ENCODE measurements at places on chromosomes 11 and 22.

DNA sequence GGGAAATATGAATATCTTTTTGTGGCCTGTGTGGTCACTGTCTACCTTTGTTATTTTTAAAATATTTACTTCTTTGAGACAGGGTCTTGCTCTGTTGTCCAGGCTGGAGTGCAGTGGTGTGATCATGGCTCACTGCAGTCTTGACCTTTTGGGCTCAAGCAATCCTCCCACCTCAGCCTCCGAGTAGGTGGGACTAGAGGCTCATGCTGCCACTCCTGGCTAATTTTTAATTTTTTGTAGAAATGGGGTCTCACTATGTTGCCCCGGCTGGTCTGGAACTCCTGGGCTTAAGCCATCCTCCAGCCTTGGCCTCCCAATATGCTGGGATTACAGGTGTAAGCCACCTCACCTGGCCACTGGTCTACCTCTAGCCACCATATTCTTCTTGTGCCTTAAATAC is 3.5 kb upstream of the EIF3D start:
- no peak for DNase-seq

- DNase-seq, result no peak
These were observed 39.1 kb downstream of the TCIRG1 start for GRCh38 chr11:68077617-68078582.

DNA sequence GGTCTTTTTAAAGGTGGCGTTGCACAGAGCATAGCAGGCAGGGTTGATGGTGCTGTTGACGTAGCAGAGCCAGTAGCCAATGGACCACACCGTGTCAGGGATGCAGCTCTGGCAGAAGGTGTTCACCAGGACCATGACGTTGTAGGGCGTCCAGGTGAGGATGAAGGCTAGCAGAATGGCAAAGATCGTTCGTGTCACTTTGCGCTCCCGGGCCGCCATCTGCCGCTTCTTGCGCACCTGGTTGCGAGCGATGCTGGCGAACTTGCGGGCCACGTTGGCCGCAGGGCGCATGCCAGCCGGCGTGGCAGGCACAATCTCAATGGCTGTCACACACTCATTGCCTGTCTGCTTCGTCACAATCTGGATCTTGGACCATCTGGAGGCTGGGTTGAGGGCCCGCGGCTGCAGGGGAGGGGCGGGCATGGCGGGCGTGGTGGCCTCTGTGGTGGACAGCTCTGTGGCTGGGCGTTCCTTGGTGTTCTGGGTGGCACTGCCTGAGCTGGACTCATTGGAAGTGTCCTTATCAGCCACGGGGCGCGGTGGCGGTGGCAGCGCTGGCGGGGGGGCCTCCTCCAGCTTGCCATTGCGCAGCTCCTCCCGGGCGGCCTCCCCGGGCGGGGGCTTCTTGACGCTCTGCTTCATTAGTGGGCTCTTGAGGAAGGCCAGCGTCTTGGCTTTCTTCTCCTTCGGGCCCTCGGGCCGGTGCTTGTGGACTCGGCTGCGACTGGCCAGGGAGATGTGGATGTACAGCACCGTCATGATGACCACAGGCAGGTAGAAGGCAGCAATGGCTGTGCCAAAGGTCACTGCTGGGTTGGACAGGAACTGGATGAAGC is 3.9 kb downstream of the MDK start:
- DNase-seq, result no peak

DNA sequence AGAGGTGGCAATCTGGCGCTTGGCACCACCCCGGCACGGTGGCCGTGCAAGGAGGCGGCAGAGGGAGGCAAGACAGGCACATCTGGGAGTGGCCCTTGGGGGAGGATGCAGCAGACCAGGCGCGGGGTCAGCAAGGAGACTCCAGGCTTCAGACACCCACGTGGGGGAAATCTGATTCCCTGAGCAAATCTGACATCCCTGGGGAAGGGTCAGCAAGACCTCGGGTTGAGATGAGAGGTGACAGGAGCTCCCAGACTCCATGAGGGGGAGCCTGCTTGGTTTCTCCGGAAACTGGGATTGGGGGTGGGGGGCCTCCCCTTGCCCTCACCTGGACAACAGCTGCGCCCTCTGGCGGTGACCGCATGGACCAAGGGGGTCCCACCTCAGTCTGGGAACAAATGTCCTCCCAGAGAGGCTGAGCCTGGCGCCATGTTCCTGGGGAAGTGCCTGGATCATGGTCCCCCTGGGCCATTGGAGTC is 4.0 kb upstream of the RCOR2 start:
- no peak for DNase-seq

- DNase-seq, result no peak
These were observed 63.6 kb downstream of the TNRC6B start for GRCh38 chr22:40241200-40241763.

DNA sequence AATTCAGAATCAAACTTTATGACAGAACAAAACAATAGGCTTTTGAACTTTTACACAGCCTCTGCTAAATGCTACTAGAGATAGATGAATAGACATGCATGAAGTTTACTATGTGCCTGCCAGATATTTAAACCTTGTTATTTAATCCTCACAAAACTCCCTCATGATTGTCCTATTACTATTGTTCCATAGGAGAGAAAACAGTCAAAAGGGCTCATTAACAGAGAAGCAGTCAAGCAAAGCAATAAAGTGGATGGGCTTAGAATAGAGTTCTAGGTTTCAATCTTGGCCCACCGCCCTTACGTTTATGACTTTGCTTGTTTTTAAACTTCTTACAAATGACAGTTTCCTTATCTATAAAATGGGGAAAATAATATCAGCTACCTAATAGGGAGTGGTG is 12.9 kb downstream of the CWC15 start:
- DNase-seq, result no peak

GRCh38 chr11:10019906-10020682 is 273.9 kb downstream of the SBF2 start:
- DNase-seq, result no peak
